Activated gamma-delta T cell (primary cell): ENCODE measurements at places on chromosomes 7 and 10.

- DNase-seq = no peak
These were observed 107.5 kb upstream of the ARID5B start for GRCh38 chr10:61793760-61794703.

- no peak for DNase-seq
These were observed at the start of gene VAX1 for GRCh38 chr10:117137911-117138642. VAX1 (minus strand) TSS chr10:117138270; CDS start chr10:117138056, 214 bp downstream.

GRCh38 chr7:95845007-95845406 is 72.7 kb downstream of the DYNC1I1 start:
- no peak for DNase-seq

DNA sequence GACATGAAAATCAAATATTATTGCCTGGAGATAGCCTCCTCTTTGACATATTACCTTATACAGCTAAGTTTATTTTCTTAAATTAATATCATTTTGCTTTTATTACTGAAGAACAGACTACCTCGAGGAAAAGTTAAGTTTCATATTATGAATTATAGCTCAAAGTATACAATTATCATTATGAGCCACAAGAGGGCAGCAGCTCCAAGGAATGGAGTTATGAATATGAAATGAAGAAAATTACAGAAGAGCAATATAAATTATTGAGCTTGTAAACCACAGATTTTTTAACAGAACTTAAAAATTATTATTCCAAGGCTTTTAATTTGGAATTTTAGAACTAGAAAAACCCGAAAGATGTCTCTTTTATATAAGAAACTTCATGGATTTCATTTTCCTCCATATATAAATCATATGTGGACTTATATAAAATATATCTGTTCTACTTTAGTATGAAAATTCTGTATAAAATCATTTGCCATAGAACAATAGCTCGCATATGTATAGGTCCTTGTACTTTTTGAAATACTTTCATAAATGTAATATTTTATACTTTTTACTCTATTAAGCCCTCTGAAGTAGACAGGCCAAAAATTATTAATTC is 40.1 kb downstream of the IQUB start:
- DNase-seq = no peak

- DNase-seq = no peak
These were observed 6.0 kb downstream of the WDR37 start for GRCh38 chr10:1061930-1062774.

GRCh38 chr10:2335626-2336025 is 598.3 kb upstream of the ADARB2 start:
- DNase-seq = no peak

DNA sequence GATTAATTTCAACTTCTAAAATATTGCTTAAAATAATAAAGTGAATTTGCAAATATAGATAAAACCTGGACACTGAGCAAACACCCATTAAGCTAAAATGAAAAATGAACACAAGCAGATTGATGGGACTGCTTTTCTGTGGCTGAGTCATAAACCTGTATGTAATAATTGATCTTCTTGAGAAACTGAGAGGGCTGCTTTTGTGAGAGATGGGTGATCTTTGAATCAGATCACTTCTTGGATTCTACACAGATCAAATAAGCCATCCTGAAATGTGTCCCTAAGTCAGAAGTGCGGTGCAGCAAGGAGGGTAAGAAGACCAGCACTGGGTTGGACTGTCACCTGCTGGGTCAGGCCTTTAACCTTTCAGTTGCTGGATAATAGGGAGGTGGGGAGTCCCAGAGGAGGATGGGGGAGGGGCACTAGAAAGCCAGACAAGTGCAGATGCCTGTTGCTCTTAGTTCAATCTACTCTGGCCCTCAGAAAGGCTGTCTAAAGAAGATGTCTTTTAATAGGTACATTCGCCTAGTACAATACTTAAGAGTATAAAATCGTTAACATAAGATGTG is 178.2 kb upstream of the NAMPT start:
- DNase-seq = no peak

- DNase-seq = no peak
These were observed 211.6 kb downstream of the SFMBT2 start for GRCh38 chr10:7199152-7199760.
